ENCODE measurements at places on chromosomes 3 and 15. TPM values are rescaled to one million over a fixed set of nuclear protein-coding genes. Genes with fewer than 3 reads are reported as not detected.

KLHL6 gene
- 10.8 TPM for polyA plus RNA-seq

SOX14 gene
- polyA plus RNA-seq: not detected

CCR4 gene
- polyA plus RNA-seq: 1.4 TPM

POC1A gene
- 3.2 TPM for polyA plus RNA-seq

ARHGAP11A gene
- polyA plus RNA-seq: 1.1 TPM

SLC28A1 gene
- polyA plus RNA-seq: 0.10 TPM

CLDN18 gene
- polyA plus RNA-seq: not detected

DNAH12 gene
- polyA plus RNA-seq: 0.26 TPM

CCDC39 gene
- not detected for polyA plus RNA-seq

MINAR1 gene
- polyA plus RNA-seq: 0.15 TPM

NEK4 gene
- polyA plus RNA-seq: 4.9 TPM

LRRC31 gene
- polyA plus RNA-seq: 0.19 TPM

APEH gene
- polyA plus RNA-seq: 46.0 TPM

LMOD3 gene
- polyA plus RNA-seq: 0.14 TPM

PPM1L gene
- polyA plus RNA-seq: 1.4 TPM

LRRN1 gene
- 1.1 TPM for polyA plus RNA-seq

LYZL4 gene
- 0.76 TPM for polyA plus RNA-seq

SCAANT1 gene
- polyA plus RNA-seq: not detected

CYP1A1 gene
- 0.04 TPM for polyA plus RNA-seq

KBTBD13 gene
- polyA plus RNA-seq: not detected

CCR3 gene
- 0.28 TPM for polyA plus RNA-seq

FSTL1 gene
- polyA plus RNA-seq: 18.1 TPM

ACSBG1 gene
- polyA plus RNA-seq: 0.19 TPM

FETUB gene
- not detected for polyA plus RNA-seq

THRB gene
- polyA plus RNA-seq: 1.00 TPM

GADL1 gene
- not detected for polyA plus RNA-seq

CCNB2 gene
- polyA plus RNA-seq: 4.6 TPM

XYLB gene
- 0.58 TPM for polyA plus RNA-seq

FBLN2 gene
- polyA plus RNA-seq: 9.1 TPM

TAGLN3 gene
- polyA plus RNA-seq: not detected

NME9 gene
- polyA plus RNA-seq: 0.14 TPM

CCR8 gene
- polyA plus RNA-seq: 0.06 TPM

LPCAT4 gene
- 18.6 TPM for polyA plus RNA-seq

SHF gene
- polyA plus RNA-seq: 1.9 TPM

UCN2 gene
- polyA plus RNA-seq: 0.61 TPM

FGF7 gene
- 1.5 TPM for polyA plus RNA-seq
